CD4-positive, alpha-beta T cell treated with Interleukin-4 for 1 hour (primary cell): ENCODE measurements at places on chromosomes 16 and 17.
A peak's percentile ranks its signal among the peaks of the same experiment; 100 is the strongest.

DNA sequence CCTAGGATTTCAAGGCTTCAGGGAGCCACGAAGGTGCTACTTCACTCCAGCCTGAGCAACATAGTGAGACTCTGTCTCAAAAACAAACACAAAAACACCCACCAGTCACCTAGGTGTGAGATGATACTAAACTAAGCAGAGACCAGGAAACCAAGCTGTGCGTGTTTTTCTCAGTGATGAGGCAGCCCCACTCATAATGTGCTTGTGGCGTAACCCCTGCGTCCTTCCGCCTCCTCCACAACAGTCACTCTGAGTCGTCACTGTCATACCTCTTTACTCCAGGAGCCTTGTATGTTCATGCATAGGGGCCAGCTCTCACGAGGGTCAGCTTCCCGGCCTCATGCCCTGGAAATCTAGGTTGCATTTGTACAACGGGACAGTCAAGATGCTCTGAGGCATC lies 31.1 kb upstream of the SLC47A1 start:
- peak; percentile 46 for DNase-seq

DNA sequence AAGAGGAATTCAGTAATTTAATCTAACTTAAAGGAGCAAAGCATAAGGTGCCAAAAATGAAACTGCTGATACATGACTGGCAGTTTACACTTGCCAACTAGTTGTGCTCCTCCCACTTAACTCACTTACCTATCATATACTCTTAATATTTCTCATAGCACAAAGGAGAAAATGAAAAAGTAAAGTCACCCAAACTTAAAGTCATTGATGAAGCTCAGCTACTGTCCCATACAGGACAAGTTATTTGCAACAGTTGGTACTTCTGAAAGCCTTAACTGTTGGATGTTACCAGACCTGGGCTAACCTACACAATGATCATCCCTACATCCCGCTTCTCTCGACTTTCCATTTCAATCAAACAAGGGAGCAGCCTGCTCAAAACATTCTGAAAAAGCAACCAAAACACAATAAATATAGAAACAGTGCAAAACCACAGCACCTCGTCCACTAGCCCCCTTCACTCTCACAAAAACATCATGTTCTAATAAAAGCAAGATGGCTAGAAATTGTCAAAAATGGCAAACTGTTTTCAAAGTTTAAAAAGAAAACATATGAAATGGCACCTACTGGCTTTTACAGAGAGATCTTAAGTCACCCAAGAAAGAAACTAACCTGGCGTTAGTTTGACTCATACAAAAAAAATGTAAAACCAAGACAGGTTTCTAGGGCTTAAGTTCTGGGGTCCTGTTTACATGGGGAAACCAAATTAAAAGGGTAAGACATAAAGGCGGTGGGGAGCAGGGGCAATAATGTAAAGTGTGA lies 868 bp downstream of the MED13 start:
- DNase-seq: no peak

- no peak for DNase-seq
Observed at GRCh38 chr17:74875155-74875976, 2.6 kb upstream of the FDXR start.

DNA sequence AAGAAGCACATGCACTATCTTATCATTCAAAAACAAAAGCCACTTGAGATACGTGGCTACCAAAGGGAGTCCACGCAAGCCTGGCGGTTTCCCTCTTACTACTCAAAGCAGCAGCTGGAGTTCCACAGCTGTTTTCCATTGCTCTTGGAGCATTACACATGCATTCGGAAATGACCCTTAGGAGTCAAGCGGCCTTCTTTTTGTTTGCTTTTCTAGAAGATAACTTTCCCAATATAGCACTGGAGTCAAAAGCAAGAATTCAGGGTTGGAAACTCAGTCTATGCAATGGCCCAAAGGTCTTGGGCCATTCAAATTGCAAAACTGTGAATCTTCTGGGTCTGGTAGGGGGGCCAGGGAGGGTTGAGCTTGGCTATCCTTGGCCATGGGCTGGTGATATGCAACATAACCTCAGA lies 97.8 kb upstream of the MAF start:
- no peak for DNase-seq

DNA sequence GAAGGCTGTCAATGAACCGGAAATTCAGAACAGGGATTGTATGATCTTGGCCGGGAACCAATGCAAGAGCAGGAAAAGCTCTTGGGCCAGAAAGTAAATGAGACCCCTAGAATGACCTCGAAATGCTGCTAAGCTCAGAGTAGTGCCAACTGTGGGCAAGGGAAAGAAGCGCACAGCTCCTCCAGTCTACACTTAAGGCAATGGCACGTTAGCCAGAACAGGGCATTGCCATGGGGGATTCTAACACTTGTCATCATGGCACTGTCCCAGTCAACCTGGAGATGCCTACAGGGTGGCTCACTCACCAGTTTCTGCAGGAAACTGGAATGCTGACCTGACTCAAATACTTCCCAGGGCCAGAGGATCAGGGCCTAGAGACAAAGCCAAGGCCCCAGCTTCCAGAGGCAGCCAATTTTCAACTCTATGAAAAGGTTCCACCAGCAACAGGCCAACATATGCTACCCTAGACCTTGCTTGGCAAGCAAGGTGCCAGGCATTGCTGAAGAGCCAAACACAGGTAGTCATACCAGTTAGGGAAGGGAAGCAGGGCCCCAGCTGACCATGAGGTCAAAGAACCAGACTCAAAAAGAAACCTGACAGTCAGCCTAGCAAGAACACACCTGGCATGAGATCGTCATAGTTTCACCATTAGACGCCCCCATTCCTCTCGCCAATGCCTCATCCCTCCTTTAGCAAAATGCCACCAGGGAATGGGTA lies 34.9 kb downstream of the ARHGAP17 start:
- DNase-seq: no peak

GRCh38 chr17:3528880-3529511 lies 28.6 kb downstream of the TRPV3 start:
- no peak for DNase-seq

GRCh38 chr17:36057911-36058310 lies 6.2 kb upstream of the CCL18 start:
- no peak for DNase-seq

GRCh38 chr17:45436625-45437464 lies 4.2 kb upstream of the ARHGAP27 start:
- no peak for DNase-seq

GRCh38 chr16:84643180-84643583 lies 5.1 kb upstream of the KLHL36 start:
- no peak for DNase-seq

DNA sequence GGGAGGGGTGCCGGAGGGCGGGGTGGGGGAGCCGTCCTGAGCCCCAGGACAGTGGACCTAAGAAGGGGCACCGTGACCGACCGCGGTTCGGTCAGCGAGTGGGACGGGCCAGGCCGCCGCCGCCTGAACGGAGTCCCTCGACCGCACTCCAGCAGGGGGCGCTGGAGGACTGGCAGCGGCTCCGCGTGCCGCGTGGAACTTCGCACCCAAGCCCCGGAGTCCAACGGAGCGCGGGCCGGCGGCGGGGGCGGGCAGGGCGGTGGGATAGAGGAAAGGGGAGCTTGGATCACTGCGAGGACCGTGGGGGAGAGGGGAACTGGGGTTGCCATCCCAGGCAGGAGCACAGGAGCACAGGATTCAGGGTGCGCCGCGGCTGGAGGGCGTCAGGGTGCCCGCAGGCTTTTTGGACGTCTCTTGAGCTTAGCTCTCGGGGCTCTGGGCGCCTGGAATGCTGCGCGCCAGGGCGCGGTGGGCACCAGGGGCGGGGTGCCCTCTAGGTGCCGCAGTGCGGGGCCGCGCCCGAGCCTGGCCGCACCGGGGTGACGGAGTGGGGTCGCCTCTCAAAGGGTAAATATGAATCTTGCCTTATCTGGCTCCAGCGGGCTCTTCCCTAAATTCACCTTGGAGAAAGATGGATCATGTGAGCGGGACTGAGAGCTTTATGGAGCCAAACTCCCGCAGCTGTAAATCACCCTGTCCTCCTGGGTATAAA lies 379 bp upstream of the OTOP2 start:
- DNase-seq: peak; percentile 66

DNA sequence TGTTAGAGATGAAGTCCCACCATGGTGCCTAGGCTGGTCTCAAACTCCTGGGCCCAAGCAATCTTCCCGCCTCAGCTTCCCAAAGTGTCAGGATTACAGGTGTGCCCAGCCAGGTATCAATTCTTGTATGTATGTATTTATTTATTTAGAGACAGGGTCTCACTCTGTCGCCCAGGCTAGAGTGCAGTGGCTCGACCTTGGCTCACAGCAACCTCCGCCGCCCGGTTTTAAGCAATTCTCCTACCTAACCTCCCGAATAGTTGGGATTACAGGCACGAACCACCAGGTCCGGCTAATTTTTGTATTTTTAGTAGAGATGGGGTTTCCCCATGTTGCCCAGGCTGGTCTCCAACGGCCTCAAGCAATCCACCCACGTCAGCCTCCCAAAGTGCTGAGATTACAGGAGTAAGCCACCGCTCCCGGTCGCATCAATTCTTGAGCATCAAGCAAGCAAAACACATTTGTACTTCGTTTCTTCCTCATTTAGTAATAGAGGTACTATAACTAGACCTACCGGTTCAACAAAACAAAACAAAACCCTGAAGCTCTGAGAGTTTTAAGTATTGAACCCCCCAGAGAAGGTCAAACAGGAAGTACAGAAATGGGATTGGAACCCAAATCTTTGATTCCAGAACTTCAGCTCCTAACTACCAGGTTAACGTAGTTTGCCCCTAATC lies 1.0 kb upstream of the ZNF500 start:
- no peak for DNase-seq

DNA sequence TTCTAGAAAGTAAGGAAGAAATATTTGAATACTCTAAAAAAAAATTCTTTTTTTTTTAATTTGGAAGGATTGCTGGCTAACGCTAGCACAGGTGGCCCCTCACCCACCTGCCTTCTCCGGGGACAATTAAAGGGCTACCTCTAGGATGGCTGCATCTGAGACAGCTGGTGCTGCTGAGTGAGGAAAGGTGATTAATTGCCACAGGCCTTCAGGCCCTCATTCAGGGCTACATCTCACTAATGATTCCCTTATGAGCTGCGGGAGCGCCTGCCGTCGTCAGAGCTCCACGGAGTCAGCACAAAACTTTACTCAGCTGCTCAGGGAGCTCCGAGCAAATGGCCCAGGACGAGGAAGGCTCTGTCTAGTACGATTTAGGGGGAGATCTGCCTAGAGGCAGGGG lies 27.0 kb upstream of the AKTIP start:
- DNase-seq: no peak

DNA sequence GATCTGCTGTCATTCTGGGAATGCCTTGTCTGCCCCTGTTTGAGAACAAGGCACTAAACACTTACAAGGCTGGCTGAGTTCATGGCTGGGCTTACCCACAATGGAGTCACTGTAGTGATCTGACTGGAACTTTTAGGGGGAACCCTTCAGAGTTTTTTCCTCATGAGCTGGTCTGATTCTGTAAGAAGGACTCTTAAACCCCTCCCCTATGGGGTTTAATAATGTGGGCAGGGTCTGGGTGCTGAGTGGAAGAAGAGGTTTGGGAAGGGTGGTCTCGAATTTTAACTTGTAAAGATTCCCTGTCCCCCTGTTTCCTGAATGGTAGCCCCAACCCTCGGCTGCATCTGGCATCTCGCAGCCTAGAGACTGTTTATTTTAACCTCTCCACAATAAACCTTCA lies 30.6 kb downstream of the OSBPL7 start:
- DNase-seq: no peak

DNA sequence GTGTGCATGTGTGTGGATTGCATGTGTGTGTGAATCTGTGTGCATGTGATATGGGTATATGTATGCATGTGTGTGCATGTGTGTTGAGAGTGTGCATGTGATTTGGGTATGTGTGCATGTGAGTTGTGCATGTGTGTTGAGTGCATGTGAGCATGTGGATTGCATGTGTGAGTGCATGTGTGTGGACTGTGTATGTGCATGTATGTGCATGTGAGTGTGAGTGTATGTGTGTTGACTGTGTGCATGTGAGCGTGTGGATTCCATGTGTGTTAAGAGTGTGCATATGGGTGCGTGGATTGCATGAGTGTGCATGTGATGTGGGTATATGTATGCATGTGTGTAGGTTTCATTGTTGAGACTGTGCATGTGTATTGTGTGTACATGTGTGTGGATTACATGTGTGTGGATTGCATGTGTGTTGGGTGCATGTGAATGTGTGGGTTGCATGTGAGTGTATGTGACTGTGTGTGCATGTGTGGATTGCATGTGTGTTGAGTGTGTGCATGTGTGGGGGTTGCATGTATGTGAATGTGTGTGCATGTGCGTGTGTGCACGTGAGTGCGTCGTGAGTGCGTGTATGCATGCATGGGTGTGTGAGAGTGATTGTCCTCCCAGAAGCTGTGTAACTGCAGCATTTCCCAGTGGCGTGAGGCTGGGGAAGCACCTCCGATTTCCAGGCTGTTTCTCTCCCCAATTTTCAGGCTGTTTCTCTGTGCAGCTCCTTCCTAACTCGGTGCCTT lies 19.4 kb downstream of the C1QTNF1 start:
- no peak for DNase-seq

DNA sequence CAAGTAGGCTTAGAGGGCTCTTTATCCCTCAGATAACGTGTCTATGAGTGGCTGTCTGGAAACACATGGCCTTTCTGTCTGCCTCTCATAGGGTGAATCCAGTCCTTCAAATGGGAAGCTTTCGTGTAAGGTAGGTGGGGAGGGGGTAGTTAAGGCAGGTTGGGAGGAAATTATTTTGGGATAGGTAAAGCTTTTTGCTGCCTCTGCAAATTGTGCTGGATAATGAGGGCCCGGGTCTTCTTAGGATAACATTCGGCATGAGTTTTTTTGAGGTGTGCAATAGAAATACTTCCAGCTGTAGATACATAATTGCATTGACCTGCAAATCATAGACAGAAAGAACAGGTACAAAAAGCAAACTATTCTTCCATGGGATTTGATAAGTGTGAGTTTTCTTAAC lies 189.7 kb downstream of the PRKCA start:
- no peak for DNase-seq

DNA sequence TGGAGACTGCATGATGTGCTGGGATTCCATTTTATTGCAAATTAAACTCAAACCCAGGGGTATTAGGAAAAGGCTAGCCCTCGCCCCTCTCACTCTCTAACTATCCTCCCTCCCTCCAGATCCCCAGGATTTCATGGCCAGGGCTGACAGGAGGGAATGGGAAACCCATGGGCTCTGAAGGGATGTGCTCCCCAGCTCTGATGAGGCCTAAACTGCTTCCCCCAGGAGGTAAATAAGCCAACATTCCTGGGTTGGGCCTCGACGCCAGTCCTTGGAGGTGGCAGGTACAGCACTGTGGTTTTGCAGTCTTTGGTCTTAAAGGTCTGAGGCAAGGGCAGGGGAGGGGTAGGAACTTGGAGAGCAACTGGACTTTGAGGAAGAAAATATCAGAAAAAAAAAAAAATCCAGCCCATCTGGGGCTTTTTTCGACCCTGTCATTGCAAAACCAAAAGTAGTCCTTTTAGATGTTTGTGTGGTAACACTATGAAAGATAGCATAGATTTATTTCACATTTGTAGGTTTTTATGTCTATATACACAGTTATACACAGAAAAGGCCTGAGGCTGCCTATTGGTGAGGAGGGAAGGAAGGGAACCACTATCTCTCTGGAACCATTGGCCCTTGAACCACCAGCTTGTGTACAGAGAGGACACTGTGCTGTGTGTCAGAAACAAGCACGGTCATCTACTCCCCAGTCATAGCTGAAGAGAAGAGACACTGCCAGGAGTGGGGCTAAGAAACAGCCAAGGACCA lies 12.0 kb downstream of the C17orf113 start:
- no peak for DNase-seq

GRCh38 chr16:66752379-66752778 lies 970 bp upstream of the DYNC1LI2 start:
- DNase-seq: no peak
